ENCODE measurements at places on chromosomes 7 and 10.

DNA sequence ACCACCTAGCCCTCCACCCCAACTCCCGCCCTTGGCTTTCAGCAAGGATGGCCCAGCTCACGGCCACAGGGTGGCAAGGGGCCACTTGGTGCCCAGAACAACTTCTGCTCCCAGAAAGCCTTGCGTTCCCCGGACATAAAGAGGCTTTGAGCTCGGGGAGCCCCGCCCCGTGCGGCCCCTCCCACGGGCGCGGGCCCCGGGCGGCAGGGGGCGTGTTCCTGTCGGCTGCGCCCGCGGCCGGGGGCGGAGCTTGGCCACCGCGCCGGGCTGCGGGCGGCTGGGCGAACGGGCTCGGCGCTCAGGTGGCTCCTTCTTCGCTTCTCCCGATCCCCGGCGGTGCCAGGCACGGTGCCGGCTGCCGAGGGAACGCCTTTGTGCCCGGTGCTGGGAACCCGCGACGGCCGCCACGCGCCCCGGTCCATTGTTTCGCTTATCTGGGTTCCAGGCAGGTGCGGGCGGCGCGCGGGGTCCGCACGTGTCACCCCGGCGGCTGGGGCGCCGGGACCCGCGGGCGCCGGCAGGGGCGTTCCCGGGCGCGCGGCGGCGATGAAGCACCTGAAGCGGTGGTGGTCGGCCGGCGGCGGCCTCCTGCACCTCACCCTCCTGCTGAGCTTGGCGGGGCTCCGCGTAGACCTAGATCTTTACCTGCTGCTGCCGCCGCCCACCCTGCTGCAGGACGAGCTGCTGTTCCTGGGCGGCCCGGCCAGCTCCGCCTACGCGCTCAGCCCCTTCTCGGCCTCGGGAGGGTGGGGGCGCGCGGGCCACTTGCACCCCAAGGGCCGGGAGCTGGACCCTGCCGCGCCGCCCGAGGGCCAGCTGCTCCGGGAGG is at the start of gene NFE2L3:
Gene NFE2L3 (plus strand): TSS at position 246 of the 829 bp plus-strand sequence. CDS start 301 bp downstream, at position 547.
- DNase-seq = peak; percentile 69

GRCh38 chr7:24123076-24123475 is 160.9 kb upstream of the NPY start:
- no peak for DNase-seq

DNA sequence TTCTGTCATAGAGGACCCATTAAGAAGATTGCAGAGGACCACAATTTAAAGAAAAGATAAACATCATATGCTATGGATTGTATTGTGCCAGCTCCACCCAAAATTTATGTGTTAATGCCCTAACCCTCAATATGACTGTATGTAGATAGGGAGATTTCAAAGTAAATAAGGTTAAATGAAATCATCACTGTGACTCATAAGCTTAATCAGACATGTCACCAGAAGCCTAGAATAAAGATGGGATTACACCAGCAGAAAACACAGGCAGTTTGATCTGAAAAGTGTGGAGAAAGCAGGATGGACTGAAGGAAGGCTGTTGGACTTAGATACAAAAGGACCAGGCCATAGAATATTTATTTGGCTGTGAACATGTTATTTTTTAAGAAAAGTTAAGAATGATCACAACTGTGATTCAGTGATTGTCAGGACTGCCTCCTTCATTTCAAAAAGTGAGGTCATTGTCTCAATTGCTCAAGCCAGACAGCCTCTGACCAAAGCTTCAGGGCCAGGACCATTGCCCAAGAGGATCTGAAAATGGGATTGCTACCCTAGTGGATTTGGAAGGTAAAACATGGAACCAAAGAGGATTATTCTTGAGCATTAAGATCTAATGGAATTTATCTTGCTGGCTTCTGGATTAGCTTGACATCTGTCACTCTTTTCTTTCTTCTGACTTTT is 270.8 kb upstream of the POM121L12 start:
- DNase-seq = no peak

GRCh38 chr10:93178226-93178625 is 104.5 kb downstream of the CYP26A1 start:
- no peak for DNase-seq

DNA sequence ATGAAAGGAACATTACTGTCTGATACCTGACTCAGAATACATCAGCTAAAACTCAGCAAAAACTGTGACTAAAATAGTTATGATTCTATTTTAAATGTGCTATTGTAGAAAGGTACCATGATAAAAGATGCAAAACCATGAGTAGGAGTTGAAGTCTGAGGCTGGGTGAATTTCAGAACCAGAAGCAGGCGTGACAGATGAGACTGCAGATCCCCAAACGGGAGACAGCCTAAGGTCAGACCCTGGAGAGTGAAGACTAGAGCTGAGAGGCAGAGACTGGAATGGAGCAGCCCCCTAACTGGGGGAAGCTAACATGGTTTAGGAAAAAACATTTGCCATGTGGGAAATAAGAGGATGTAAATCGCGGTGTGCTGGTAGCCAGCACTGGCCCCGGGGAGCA is 275.8 kb downstream of the POM121L12 start:
- no peak for DNase-seq

GRCh38 chr7:135151132-135151531 is 3.3 kb downstream of the TMEM140 start:
- no peak for DNase-seq

DNA sequence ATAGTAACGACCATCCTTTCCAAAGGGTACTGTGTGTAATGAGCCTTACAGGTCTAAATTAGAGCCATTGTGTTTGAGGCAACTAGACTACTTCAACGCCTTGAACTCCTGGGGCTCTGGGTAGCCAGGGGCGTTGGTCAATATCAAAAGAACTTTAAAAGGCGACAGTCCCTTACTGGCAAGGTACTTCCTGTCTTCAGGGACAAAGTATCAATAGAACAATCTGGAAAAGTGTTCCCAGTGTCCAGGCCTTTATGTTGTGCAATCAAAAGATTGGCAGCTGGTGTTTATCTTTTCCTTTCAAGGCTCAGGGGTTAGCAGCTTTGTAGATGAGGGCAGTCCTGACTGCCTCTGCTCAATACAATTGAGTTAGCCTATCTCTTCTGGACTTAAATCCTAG is 284.3 kb downstream of the PARD3 start:
- DNase-seq = no peak

- no peak for DNase-seq
These were observed 149.9 kb downstream of the NEURL1 start for GRCh38 chr10:103643381-103643780.

GRCh38 chr7:34453150-34453549 is 204.9 kb upstream of the NPSR1 start:
- DNase-seq = no peak

GRCh38 chr7:158235862-158236261 is 351.8 kb downstream of the PTPRN2 start:
- DNase-seq = no peak

DNA sequence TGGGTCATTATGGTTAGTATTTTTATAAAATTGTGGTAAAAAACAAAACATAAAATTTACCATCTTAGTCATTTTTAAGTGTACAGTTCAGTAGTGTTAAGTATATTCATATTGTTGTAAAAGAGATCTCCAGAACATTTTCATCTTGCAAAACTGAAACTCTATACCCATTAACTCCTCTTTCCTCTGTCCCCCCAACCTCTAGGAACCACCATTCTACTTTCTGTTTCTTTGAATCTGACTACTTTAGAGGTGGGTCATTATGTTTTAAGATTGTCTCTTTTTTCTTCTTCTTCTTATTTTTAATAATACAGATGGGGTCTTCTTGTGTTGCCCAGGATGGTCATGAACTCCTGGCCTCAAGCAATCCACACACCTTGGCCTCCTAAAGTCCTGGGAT is 84.1 kb downstream of the DOCK4 start:
- no peak for DNase-seq

DNA sequence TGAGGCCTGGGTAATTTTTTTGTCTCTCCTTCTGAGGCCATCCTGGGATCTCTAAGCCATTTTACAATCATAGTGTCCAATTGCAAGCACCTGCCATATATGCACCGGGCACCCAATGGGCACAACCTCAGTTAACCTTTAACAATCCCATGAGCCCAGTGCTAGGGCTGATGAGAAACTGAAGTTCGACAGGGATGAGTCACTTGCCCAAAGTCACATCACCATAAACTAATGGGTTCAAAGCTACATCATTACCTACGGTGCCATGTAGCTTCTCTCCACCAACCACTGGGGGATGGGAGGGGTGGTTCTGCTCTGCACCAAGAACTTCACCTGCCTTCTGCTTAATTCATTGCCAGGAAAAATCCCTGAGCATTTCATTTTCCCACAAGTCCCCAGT is 95.8 kb upstream of the ZNF716 start:
- DNase-seq = no peak

DNA sequence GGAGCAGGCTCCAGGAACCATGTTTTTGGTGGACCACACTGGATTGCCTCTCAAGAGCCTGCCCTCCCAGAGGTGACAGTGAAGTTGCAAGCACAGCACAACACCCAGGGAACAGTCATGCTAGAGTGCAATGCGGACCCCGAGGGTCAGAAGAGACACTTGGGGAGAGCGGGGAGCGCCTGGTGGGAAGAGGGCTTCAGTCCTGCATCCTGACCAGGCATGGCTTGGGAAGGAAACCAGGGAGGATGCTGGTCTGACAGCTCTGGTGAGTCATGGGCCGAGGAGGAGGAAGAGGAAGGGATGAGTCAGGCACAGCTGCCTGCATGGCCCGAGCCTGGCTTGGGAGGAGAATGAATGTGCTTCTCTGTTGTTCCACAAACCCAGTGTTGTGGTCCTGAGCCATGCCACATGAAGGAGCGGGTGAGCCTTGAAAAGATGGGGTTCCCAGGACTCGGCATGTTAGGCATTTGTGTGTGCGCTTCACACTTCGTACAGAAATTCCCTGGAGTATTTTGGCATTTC is 29.5 kb upstream of the ANKRD2 start:
- DNase-seq = no peak

DNA sequence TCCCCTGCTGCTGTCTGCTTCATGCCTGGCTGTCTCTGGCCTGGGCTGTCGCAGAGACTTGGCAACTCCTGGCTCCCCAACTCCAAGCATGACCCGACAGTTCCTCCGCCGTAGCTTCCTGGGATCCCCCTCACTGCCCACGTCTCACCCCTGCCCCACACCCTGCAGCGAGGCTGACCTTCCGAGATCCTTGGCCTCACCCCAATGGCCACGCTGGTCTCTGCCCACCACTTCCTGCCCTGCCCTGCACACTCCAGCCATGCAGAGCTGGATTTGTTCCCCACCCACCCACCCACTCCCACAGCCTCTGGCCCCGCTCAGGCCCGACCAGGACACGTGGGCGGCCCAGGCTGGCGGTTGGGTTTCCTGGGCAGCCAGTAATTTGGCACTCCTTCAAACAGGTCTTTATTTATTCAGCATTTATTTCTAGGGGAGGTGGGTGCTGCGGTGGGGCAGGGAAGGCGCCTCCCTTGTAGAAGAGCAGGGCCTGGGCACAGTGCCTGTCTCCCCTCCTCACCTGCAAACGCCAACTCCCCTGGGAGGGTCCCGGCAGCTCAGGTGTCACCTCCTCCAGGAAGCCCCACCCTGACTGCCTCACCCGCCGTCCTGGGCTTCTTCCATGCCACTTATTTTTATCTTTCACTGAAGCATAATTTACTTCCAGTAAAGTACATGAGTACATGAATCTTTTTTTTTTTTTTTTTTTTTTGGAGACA is 25.5 kb downstream of the GTF2IRD1 start:
- DNase-seq = no peak

DNA sequence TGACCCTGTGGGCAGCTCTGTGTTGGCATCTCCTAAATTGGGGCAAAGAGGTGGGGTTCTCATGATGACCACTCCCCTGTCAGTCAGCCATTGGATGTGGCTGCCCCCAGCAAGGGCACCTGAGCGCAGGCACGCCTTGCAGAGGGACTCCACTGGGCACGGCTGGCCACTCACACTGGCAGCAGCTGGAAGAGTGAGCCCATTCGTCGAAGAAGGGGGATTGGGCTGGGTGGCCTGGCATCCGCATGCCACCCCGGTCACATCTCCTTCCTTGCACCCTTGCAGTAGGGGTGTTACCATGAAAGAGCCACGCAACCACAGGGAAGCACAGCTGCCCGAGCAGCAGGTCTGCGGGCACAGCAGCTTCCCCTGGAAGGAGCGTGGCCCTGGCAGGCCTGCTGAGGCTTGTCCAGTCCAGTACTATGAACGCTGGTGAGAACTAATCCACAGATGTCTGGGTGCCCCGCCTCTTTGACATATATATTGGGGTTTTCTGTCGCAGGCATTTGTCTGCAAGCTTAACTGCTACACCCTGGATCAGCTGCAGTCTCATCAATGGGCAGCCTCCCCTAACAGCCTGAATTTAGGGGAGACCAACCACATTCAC is 25.7 kb upstream of the GRB10 start:
- no peak for DNase-seq

DNA sequence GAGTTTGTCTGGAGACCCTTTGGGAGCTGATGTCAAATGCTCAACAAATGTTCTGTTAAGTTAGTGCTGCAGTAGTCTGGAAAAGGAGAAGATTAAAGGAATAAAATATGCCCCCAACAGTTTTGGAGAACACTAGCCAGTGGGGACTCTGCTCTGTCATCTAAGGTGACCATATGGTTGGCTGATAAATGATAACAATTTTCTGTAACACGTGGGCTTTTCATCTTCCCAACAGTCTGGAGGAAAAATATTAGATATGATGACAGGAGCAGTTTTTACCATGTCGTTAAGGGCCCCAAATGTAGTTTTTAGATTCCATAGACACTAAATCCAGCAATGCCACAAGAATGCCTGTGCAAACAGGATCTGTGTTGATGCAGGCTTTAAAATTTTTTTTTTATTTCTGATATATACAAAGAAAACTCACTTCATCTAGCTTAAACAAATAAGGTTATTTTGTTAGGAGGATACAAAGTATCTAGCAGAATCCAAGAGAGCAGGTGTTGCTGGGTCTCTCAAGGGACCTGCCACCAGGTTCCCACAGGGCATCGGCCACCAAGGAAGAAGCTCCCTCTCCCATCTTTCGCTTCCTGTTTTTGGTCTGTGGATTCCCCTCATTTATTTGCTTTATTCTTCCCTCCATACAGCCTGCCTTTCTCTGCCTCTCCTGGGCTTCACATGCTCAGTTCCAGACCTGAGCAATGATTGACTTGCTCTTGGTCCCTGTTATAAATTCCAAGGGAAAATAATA is 6.2 kb upstream of the CFAP58 start:
- no peak for DNase-seq

DNA sequence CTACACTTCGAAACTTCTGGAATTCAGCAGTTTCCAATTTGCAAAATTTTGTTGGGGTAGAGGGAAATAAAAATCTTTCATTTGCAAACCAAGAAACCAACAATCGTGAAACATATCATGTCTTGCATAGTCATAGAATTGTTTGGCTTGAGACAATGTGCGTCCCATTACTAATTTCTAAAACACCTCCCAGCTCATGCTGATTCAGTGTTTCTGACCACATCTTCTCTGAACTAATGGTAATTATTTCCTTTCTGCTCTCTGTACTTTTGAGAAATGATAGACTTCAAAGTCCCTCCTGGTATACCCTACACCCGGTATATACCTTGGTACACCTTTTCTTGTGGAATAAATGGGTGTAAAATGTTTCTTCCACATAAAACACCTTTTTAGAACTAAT is 41.8 kb upstream of the TSPAN13 start:
- no peak for DNase-seq
